Vagina (tissue), 2 donors: ENCODE measurements at places on chromosomes 12 and 14.

- DNase-seq, result no peak
Measured at GRCh38 chr12:9064201-9064814, 51.4 kb downstream of the A2M start.

DNA sequence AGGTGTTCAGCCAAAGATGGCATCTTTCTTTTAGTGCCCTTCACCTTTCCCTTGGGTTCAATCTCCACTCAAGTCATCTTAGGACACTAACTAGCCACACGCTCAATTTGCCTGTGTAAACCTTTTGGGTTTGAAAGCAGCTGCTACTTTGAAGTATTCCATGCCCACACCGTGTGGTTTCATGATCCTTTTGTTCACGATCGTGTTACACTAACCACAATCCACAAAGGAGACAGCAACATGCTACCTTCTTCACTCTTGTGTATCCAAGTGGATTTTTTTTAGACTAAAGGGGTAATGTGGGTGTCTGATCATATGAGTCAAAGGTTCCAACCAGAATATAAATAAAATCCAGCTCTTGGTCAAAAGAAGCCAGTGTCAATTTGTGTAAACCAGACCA lies 122.7 kb upstream of the FAR2 start:
- no peak for DNase-seq

DNA sequence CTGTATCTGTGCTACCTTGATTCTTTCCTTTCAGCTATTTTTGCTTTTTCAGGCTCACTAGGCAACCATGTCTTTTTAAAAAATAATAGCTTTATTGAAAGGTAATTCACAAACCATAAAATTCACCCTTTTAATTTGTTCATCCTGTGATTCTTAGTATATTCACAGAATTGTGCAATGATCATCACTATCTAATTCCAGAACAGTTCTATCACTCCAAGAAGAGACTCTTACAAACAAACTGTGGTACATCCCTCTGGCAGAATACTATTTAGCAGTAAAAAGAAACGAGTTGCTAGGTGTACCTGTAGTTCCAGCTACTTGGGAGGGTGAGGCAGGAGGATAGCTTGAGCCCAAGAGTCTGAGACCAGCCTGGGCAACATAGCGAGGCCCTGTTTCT lies 14.8 kb downstream of the CREBL2 start:
- DNase-seq, result no peak

GRCh38 chr12:124694250-124694649 lies 126.8 kb upstream of the NCOR2 start:
- DNase-seq, result no peak

- no peak for DNase-seq
Measured at GRCh38 chr12:24075650-24076049, 126.2 kb upstream of the SOX5 start.

- no peak for DNase-seq
Measured at GRCh38 chr12:124289634-124290600, 5.0 kb upstream of the RFLNA start.
